Peyer's patch (tissue), 4 donors: ENCODE measurements at places on chromosomes 16 and 17. TPM values are rescaled to one million over a fixed set of nuclear protein-coding genes. Genes with fewer than 3 reads are reported as not detected.

GRCh38 chr16:22814711-22815105, 746 bp downstream of the HS3ST2 start:
- no peaks in the 10 kb centered on the region for H3K27me3 ChIP-seq
- no peaks in the 10 kb centered on the region for H3K4me1 ChIP-seq
- H3K4me3 ChIP-seq, result no peak overlapping the region
- no peak for DNase-seq

DNA sequence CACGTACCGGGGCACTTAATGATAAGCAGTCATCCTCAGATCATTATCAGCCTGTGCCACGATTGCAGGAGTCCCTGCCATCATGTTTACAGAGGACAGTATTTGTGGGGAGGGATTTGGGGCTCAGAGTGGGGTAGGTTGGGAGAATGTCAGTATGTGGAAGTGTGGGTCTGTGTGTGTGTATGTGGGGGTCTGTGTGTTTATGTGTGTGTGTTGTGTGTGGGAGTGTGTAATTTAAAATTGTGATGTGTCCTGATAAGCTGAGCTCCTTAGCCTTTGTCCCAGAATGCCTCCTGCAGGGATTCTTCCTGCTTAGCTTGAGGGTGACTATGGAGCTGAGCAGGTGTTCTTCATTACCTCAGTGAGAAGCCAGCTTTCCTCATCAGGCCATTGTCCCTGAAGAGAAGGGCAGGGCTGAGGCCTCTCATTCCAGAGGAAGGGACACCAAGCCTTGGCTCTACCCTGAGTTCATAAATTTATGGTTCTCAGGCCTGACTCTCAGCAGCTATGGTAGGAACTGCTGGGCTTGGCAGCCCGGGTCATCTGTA, 13.5 kb upstream of the EFCAB13 start:
- no peak overlapping the region for H3K4me3 ChIP-seq
- DNase-seq, result no peak
- no peaks in the 10 kb centered on the region for H3K4me1 ChIP-seq

DNA sequence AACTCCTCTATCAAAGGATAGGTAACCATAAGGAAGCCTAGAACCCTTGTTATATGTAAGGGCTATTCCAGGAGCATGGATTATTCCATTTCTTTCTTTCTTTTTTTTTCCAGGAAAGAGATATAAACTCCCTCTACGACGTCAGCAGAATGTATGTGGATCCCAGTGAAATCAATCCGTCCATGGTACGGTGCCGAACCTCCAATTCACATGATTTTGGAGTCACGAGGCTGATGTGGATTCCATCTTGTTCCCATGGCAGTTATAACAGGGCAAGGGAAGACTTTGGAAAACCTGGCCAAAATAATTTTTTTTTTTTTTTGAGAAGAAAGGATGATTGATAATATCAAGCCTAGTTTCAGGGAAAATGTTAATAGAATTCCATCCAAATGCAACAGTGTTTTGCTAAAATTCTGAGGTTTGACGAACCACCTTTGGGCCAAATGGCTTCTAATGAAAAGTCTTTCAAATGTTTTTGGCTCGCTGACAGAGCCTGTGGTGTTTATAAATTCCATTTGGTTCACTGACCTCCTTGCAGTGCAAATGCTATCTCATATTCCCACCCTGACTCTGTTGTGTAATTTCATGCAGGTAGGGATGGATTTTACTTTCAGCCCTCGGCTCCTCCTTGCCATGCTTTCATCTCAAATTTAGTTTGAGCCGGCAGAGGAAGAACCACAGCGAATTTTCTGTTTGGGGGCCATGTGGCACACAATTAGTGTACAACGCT, 90.0 kb downstream of the SDR42E1 start:
- no peak overlapping the region for H3K4me3 ChIP-seq
- H3K27ac ChIP-seq, result no peak overlapping the region
- H3K27me3 ChIP-seq, result no peaks in the 10 kb centered on the region

The CLEC10A gene
- total RNA-seq, result 1.8 TPM

The GNG13 gene
- total RNA-seq, result not detected

DNA sequence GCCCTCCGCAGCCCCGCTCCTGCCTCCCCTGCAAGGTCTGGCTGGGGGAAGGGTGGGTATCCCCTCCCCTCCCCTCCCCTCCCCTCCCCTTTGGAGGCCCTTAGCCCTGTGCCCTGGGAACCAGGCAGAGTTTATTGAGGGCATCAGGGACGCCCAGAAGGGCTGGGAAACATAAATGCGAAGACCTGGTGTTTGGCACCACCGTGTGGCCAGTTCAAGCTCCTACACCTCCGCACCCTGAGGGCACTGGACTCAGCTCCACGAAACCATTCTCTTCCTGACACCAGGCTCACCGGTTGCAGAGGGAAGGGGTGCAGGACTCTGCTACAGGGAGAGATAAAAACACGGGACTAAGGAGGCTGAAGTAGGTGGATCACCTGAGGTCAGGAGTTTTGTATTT, 1.0 kb upstream of the AIPL1 start:
- no peaks in the 10 kb centered on the region for H3K4me1 ChIP-seq
- H3K4me3 ChIP-seq, result no peak overlapping the region

DNA sequence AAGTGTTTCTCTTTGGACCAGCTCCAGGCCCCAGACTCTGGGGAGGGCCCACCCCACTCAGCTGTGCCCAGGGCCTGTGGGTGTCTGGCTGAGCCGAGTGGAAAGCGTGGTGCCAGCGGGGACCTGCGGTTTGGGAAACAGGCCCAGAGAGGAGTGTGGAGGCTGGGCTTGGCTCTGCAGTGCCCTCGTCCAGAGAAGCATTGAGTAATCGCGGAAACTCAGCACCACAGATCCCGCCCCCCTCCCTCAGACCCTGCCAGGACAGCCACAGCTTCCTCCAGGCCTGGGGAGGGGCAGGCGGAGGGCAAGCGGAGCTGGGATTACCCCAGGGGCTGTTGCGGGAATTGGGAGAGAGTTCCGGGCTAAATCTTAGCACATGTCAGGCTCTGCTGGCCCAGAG, 14.6 kb upstream of the PITPNA start:
- no peaks in the 10 kb centered on the region for H3K27me3 ChIP-seq
- H3K36me3 ChIP-seq, result no peaks in the 10 kb centered on the region
- H3K4me3 ChIP-seq, result no peak overlapping the region
- H3K4me1 ChIP-seq, result no peaks in the 10 kb centered on the region

DNA sequence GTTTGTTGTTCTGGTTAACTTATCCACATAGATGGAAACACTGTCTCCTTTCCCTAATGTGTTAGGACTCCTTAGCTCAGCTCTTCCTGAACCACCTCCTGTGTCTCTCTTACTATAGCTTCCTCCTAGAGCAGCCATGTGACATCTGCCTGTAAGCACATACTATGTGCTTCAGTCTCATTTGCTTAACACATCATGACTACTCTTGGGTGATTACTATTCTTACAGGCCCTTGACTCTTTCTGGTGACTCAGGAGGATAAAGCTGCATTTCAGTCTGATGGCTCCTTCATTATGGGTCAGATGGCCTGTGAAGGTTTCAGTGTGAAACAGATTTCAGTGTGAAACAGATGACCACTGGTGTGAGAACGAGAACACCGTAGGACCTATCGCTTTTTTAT, 320 bp upstream of the KRTAP4-2 start:
- DNase-seq, result no peak
- H3K27ac ChIP-seq, result no peak overlapping the region
- no peak overlapping the region for H3K4me3 ChIP-seq
- H3K27me3 ChIP-seq, result no peaks in the 10 kb centered on the region
- no peaks in the 10 kb centered on the region for H3K36me3 ChIP-seq

DNA sequence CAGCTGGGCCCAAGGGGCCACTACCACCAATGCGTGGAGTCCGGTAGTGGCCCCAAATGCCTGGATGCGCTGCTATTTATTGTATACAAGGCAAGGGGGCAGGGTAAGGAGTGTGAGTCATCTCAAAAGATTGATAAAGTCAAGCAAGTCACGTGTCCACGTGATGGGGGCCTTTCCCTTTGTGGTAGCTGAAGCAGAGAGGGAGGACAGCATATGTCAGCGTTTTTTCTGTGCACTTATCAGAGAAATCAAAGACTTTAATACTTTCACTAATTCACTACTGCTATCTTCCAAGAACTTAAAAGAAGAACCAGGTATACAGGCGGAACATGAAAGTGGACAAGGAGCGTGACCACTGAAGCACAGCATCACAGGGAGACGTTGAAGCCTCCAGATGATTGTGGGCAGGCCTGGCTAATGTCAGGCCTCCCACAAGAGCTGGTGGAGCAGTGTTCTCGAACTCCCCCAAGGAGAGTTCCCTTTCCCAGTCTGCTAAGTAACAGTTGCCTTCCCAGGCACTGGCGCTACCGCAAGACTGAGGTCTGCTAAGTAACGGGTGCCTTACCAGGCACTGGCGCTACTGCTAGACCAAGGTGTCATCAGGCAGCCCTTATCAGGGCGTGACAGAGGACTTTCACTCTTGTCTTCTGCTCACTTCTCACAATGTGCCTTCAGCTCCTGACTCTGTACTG, 10.8 kb upstream of the ASB16 start:
- peak; percentile 51 for DNase-seq
- no peak overlapping the region for H3K4me3 ChIP-seq
- H3K4me1 ChIP-seq, result no peaks in the 10 kb centered on the region
- H3K27ac ChIP-seq, result no peak overlapping the region

- no peak overlapping the region for H3K4me3 ChIP-seq
- no peaks in the 10 kb centered on the region for H3K4me1 ChIP-seq
- no peaks in the 10 kb centered on the region for H3K36me3 ChIP-seq
- no peak for DNase-seq
Measured at GRCh38 chr17:4001048-4001590, 36.9 kb upstream of the ATP2A3 start.

DNA sequence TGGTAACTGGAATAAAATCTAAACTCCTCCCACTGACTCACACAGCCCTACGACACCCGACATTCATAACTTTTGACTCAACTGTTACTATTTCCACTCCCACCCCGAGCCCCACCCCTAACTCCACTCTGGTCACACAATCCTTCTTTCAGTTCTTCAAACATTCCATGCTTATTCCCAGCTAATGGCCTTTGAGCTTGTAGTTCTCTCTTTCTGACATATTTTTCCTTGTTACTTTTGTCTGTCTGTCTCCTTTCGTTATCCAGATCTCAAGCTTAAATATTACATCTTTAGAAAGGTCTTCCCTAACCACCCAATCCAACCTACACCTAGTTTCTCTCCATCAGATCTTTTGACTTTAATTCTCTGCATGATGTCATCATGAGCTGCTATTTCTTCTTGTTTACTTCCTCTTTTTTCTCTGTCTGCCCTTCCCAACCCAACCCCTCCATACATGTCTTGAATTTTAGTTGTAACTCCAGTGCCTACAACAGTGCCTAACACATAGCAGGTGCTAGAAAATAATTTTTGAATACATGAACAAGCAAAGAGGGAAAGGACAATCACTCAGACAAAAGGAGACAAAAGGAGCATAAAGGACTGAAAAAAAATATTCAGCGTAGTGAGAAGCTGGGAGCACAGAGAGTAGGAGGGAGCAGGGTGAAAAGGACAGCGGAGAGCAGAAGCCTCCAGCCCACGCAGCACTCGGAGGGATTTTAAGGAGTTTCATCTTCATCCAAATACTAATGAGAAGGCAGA, 65.2 kb upstream of the SMIM36 start:
- no peaks in the 10 kb centered on the region for H3K36me3 ChIP-seq
- H3K27me3 ChIP-seq, result no peaks in the 10 kb centered on the region
- H3K27ac ChIP-seq, result peak overlapping the region; percentile 76
- H3K4me3 ChIP-seq, result no peak overlapping the region

The CCL5 gene
- 5.8 TPM for total RNA-seq

- no peak overlapping the region for H3K4me3 ChIP-seq
- no peak overlapping the region for H3K27ac ChIP-seq
Measured at GRCh38 chr16:4640572-4641305, 16.1 kb downstream of the MGRN1 start.

The GID4 gene
- total RNA-seq, result 12.3 TPM

DNA sequence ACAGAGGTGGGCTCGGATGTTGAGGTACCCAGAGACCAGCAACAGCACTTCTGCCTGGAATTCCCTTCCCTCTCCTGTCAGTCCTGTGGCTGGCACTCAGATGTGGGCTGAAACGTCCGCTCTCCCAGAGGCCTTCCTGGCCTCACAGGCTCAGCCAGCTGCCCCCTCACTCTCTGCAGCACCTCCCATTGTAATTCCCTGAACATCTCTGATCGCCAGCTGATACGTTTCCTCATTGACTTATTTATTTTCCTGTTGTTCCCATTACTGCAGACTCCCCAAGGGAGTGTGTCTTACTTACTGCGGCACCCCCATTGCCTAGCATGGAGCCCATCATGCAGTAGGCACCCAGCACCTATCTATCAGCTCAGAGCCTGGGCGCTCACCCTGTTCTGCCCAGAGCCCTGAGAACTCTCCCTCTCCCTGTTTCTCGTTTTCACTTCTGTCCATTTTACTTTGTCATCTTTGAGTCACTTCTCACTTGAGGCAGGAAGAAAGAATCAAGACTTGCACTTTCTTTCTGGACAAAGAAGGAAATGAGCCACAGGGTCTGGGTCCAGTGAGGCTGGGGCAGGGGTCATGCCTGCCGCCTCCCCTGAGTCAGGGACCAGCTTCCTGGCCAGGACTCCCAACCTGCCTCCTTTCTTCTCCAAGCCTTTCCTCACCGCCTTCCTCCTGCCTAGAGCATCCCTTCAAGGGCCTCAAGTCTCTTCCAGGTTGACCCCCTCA, 10.2 kb downstream of the CDH5 start:
- no peak overlapping the region for H3K27ac ChIP-seq
- H3K36me3 ChIP-seq, result no peaks in the 10 kb centered on the region
- no peaks in the 10 kb centered on the region for H3K4me1 ChIP-seq
- H3K4me3 ChIP-seq, result no peak overlapping the region
- H3K27me3 ChIP-seq, result no peaks in the 10 kb centered on the region

DNA sequence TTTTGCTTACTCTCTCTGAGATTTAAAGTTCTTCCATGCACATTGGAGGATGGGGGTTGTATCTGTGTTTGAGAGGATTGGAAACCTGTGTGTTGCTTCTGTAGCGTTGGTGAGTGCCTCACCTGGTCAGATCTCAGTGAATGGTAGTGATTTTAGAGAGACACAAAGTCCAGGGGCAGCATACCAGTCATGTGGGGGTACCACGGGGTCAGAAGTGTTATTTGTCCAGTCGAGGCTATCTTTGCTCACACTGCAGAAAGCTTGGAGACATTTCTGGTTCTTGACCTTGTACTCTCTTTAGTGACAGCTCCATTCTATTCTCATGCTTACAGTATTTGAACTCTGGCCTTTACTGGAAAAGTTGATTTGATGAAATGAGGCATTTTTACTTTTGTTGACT, 23.7 kb downstream of the PRKAR1A start:
- H3K4me3 ChIP-seq, result no peak overlapping the region
- no peaks in the 10 kb centered on the region for H3K27me3 ChIP-seq

The MRPS7 gene
- total RNA-seq, result 53.6 TPM

GRCh38 chr16:58442547-58442946, 50.3 kb downstream of the GINS3 start:
- no peaks in the 10 kb centered on the region for H3K36me3 ChIP-seq
- DNase-seq, result no peak
- H3K4me3 ChIP-seq, result no peak overlapping the region
- no peak overlapping the region for H3K27ac ChIP-seq
- H3K27me3 ChIP-seq, result no peaks in the 10 kb centered on the region
- H3K4me1 ChIP-seq, result no peaks in the 10 kb centered on the region
